RPMI8226 (cell line): ENCODE measurements at places on chromosomes 7 and 10.

DNA sequence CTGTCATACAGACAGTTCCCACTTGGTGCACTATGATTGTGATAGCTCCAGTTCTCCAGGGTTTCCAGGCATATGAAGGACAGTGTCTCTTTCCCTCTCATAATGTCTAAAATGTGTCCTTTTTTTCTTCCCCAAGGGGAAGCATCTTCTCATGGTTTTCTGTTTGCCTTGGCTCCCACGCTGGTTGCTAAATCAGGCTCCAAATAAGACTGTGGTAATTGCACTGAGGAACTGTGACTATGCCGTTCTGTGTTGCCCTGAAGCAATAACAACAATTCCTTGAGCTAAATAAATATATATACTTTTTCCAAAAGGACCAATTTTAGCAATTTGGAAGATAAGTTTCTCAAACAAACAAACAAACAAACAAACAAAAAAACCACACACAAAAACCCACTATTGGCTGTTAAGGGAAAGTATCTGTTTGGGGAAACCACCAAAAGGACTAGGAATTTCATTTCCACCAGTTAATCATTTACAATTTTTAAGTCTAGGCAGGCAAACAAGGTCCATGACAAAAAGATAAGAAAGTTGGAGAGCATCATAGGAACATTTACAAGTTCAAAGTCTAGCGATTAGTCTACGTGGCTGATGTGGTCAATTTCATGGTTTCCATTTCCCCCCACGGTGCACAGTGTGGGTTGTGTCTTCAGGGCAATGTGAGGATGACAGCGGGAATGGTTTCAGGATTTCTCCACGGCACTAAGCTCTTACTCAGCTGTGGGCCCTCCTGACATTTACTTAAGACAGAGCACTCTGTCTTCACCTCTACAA, 62.4 kb downstream of the THNSL1 start:
- DNase-seq = no peak

- no peak for DNase-seq
Observed at GRCh38 chr10:70616761-70617160, 14.2 kb upstream of the PRF1 start.

- DNase-seq = no peak
Observed at GRCh38 chr7:24504040-24504439, 69.2 kb upstream of the PALS2 start.

- DNase-seq = no peak
Observed at GRCh38 chr7:117946151-117946633, 73.0 kb upstream of the CTTNBP2 start.

GRCh38 chr10:86361156-86362128, 5.2 kb downstream of the GRID1 start:
- DNase-seq = no peak

DNA sequence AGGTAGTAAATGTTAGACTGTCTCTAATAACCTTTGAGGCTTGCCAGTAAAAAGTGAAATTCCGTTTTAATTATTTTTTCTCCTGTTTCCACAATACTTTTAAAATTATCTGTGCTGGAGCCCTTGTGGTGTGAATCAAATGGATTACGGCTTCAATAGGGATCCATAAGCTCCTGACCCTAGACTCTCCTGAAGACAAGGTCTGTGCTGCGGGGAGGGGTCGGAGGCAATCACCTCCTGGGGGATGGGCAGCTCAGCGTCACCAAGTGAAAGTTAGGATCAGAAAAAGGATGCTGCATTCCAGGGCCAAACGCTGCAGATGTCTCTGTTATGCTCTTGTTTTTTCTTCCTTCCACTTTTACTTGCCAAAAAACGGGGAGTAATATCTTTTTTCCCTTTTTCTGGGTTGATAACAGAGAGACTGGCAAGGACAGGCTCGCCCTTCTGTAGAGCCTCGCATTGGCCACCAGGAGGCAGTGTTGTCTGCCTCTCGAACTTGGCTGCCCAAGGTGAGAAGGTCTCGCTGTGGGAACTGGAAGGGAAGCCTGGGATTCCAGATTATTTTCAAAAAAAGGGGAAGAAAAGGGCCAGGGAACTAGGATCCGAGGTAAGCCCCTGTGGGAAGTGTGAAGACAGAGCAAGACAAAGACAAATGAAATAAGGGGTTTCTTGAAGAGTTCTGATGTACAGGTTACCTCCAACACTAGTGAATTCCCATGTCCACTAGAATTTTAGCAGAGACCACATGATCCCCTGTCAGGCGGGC, 621.9 kb downstream of the ACTR3B start:
- peak; percentile 57 for DNase-seq

- no peak for DNase-seq
Observed at GRCh38 chr10:130105724-130106123, 4.9 kb downstream of the C10orf143 start.

GRCh38 chr7:45570797-45571196, 3.4 kb upstream of the ADCY1 start:
- no peak for DNase-seq

GRCh38 chr10:100338434-100339036, 8.5 kb upstream of the SCD start:
- DNase-seq = peak; percentile 73

DNA sequence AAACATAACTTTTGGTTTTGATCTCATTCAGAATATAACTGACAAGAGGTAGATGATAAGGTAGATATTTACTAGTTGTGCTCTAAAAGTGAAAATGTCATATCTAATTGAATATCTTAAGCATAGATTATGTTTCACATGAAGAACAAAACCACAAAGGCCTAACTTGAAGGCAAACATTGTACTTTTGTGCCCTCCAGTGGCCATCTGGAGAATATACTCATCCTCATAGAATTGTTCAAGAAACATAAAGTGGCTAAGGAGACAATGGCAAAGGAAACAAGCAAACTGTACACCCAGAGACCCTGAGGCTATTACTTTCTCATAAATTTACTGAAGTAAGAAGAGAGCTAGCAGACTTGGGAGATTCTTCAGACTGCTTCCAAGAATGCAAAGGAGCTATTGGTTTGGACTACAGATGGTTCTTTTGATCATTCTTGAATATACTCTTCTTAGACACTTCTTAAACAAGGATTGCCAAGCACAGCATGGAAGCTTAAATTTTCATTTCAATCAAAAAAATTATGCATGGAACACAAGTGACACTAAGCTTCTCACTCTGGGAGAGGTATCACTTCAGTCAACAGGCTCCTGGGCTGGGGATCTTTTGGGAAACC, 98.2 kb upstream of the DKK1 start:
- DNase-seq = peak; percentile 56

DNA sequence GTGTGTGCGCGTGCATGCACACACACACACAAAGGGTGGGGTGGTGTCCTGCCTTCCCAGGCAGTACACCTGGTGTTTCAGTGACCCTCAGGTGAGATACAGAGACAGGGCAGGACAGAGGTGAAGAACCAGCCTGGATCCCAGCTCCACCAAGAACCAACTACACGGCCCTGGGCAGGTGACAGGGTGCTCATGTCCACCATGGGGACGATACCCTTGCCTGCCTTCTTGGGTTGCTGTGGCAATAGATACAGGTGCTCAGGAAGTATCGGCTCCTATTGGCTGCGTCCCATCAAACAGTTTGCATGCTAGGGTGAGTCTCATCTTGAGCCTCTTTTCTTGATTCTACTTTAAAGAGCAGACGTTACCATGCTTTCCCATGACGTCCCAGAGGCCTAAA, 33.7 kb upstream of the CXCL12 start:
- no peak for DNase-seq

DNA sequence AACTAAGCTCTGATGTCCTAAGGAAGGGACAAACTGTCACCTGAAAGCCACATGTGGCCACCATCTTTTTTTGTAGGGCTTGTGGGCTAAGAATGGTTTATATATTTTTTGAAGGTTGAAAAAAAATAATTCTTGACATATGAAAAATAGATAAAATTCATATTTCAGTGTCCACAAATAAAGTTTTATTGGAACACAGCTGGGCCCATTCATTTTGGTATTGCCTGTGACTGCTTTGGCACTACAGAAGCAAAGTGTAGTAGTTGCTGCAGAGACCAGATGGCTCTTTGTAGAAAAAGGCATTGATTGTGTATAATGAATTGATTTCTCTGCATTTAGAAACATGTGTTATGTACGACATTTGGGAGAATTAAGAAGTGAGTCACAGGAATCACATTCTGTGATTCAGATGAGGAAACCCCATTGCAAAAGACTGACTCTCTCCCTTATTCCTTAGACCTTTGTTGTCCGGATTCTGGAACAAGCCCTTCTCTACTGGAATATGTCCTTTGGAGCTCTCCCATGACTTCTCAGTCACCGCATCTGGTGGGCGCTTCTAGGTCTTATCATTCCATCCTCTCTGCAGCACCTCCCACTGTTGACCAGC, 438.7 kb downstream of the LRMDA start:
- DNase-seq = no peak

DNA sequence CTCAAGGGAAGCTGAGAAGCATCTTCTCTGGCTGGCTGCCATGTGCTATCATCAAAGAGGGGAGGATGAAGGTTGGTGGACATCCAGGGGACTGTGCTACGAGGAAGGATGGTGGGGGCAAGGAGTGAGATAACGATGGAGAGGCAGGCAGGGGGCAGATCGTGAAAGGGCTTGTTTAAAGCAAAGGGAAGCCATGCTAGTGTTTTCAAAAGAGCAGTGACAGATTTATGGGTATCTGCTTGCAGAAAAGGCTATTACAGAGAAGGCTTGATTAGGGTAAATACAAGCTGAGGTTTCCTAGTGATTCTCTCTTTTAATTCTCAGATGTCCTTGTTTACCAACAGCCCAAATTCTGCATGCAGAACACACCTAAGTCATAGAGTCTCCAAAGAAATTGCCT, 88.9 kb upstream of the MKX start:
- no peak for DNase-seq

DNA sequence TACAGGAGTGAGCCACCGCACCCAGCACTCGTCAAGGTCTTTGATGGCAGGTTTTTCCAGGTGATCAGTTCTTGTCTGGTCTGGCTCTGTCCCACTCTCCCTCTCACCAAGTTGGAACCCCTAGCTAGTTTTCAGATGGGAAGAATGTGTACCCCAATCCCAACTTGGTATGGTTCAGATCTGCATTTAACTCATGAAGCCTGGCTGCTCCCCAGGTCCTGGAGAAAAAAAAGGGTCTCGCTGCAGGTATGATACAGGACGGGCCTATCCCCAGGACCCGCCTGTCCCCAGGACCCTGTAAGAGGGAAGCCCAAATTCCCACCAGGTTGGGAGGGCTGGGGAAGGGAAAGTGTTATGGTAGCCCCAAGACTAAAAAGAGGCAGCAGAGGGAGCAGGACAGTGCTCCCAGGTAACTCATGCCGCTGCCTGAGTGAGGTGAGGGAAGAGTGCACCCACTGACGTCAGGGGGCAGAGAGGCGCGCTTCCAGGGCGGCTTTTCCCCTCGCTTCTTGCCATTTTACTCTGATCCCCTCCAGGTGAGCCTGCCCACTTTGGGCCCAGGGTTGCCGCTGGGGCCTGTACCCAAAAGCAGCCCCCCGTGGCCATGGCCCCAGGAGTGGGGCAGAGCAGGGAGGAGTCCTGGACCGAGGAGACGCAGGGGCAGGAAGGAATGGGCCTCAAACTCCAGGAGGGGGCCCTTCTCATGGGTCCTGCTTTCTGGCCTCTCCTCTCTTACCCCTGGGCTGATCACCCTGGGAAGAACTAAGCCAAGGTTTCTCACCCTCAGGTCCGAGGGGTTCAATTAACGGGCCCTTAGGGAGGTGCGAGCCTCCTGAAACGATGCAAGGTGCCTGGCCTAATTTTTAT, 36.4 kb upstream of the SRRM3 start:
- no peak for DNase-seq

GRCh38 chr10:16732376-16732775, 84.8 kb downstream of the RSU1 start:
- DNase-seq = no peak

DNA sequence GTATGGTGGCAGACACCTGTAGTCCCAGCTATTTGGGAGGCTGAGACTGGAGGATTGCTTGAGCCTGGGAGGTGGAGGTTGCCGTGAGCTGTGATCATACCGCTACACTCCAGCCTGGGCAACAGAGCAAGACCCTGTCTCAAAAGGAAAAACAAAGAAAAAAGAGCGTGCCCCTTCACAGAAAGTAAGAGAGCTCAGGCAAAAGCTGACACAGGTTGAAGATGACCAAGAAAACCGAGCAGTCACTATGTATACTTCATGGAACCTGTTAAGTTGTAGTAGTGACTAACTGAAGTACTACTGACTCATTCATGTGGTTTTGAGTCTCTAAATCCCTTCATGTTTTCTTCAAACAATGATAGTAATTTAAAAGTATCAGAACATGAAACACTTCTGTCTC, 1.2 kb upstream of the PRRT4 start:
- no peak for DNase-seq

DNA sequence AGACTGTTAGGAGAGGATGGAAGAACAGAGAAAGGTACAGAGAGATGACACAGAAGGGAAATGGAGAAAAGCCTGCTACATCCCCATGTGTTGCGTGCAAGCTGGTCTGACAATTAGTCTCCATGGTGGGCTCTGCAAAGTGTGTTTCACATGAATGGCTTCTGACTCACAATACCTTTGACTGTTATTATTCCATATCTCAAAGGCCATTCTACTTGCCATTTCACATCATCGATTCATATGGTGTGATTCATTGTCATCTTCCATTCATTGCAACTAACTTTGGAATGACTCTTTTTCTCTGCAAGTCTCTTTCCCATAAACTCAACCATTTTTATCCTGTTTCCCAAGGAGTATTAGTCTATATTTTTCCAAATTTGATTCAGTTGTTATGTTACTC, 208.9 kb upstream of the INHBA start:
- DNase-seq = no peak

GRCh38 chr10:71968553-71969474, 4.6 kb downstream of the CHST3 start:
- DNase-seq = no peak

DNA sequence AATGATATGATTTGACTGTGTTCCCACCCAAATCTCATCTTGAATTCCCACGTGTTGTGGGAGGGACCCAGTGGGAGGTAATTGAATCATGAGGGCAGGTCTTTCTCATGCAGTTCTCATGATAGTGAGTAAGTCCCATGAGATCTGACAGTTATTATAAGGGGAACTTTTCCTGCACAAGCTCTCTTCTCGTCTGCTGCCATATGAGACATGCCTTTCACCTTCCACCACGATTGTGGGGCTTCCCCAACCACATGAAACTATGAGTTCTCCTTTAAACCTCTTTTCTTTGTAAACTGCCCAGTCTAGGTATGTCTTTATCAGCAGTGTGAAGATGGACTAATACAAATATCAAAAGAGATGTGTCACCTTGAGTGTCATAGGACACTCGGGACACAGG, 502.7 kb upstream of the PODXL start:
- DNase-seq = no peak

DNA sequence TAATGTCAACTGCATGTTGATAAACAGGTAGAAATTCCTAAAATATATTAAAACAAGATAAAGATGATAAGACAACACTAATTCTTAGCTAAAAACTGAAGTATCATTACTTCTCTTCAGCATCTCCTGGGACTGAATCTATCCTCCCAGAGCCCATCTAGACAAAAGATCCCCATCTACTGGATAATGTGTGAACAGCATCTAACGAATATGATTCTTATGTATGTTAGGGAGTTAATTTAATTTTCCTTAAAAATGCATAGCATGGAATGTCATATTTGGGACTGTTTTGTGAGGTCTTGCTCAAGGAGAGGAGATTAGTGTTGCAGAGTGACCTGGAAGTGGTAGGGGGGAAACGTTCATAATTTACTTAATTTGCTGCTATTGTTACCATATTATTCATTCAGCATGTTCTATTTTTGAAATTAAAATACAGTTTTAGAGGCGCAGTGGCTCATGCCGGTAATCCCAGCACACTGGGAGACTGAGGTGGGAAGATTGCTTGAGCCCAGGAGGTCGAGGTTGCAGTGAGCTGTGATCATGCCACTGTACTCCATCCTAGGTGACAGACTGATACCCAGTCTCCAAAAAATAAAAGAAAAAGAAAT, 305.1 kb upstream of the CSTF2T start:
- DNase-seq = no peak

- no peak for DNase-seq
Observed at GRCh38 chr7:71548746-71549145, 416.8 kb downstream of the GALNT17 start.
